Epithelial cell of alveolus of lung (primary cell): ENCODE measurements at places on chromosomes 2 and 18. TPM values are rescaled to one million over a fixed set of nuclear protein-coding genes. Genes with fewer than 3 reads are reported as not detected.

BMP10 gene
- total RNA-seq, result not detected in 2 replicates

ANTXR1 gene
- 35.7 and 98.2 TPM in 2 replicates for total RNA-seq

IL37 gene
- total RNA-seq, result not detected in 2 replicates

MAP3K19 gene
- total RNA-seq, result not detected in 2 replicates

LRP1B gene
- 0.13 and 1.2 TPM in 2 replicates for total RNA-seq

TDRD15 gene
- total RNA-seq, result not detected in 2 replicates

UGT1A10 gene
- total RNA-seq, result not detected in 2 replicates

GRB14 gene
- total RNA-seq, result 1.3 TPM in 1 of 2 replicates, not detected in the other

NT5C1B gene
- not detected in 2 replicates for total RNA-seq

TRABD2A gene
- total RNA-seq, result 5.3 and 16.3 TPM in 2 replicates

C1QL2 gene
- not detected in 2 replicates for total RNA-seq

EFR3B gene
- 0.40 and 0.78 TPM in 2 replicates for total RNA-seq

MAPK4 gene
- under 0.01 and 0.16 TPM in 2 replicates for total RNA-seq

GCG gene
- not detected in 2 replicates for total RNA-seq

TUBA4B gene
- not detected in 2 replicates for total RNA-seq

RNF152 gene
- total RNA-seq, result 10.0 and 11.6 TPM in 2 replicates

SRD5A2 gene
- total RNA-seq, result not detected in 2 replicates

GLI2 gene
- total RNA-seq, result 15.1 and 17.2 TPM in 2 replicates

ECEL1 gene
- not detected in 2 replicates for total RNA-seq

NDC80 gene
- total RNA-seq, result 6.0 and 19.7 TPM in 2 replicates

REG1B gene
- total RNA-seq, result not detected in 2 replicates

DGUOK gene
- total RNA-seq, result 92.9 and 97.2 TPM in 2 replicates

CNRIP1 gene
- total RNA-seq, result 25.4 and 39.2 TPM in 2 replicates

FBXO15 gene
- total RNA-seq, result 0.91 TPM in 1 of 2 replicates, not detected in the other

NEU2 gene
- total RNA-seq, result not detected in 2 replicates

HOXD3 gene
- not detected in 2 replicates for total RNA-seq

CCDC141 gene
- 0.08 TPM in 1 of 2 replicates, not detected in the other for total RNA-seq

EIPR1 gene
- total RNA-seq, result 16.5 and 37.5 TPM in 2 replicates

ITPRIPL1 gene
- 4.9 and 5.3 TPM in 2 replicates for total RNA-seq

EPHA4 gene
- total RNA-seq, result 6.8 and 15.4 TPM in 2 replicates

CRYGD gene
- not detected in 2 replicates for total RNA-seq

CDCA7 gene
- 9.0 and 17.3 TPM in 2 replicates for total RNA-seq

UGT1A8 gene
- not detected in 2 replicates for total RNA-seq

UGT1A5 gene
- total RNA-seq, result not detected in 2 replicates

FAM124B gene
- total RNA-seq, result 0.16 and 0.26 TPM in 2 replicates

MYOM1 gene
- total RNA-seq, result 0.13 and 0.48 TPM in 2 replicates

LRATD1 gene
- total RNA-seq, result 0.64 and 3.5 TPM in 2 replicates

ATRAID gene
- total RNA-seq, result 225 and 250 TPM in 2 replicates

GPR55 gene
- not detected in 2 replicates for total RNA-seq

CFAP53 gene
- 0.39 and 0.64 TPM in 2 replicates for total RNA-seq

SLC9A4 gene
- total RNA-seq, result not detected in 2 replicates

HNRNPA3 gene
- 31.0 and 50.5 TPM in 2 replicates for total RNA-seq

TUBA3E gene
- not detected in 2 replicates for total RNA-seq

NETO1 gene
- not detected in 2 replicates for total RNA-seq
